DMS 273 treated with DMSO at 0.1 percent for 48 hours (cell line): ENCODE measurements at places on chromosomes 6 and 20.

DNA sequence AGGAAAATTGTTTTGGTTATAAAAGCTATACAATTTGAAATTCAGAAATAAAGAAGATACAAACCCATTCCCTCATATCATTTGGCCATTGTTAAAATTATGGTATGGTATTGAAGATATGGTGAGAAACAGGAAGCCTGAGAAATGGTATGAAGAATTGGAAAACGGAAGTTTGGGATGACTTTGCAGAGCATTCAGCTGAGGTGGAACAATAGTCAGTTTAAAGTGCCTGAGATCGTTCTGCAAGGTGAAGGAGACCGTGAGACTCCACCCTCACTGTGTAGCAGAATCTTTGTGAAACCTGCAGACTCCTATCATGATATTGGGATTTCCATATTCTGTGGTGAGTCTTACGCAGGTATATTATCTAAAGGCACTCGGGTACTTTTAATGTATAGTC is 97.3 kb downstream of the ADGRB3 start:
- DNase-seq = no peak

DNA sequence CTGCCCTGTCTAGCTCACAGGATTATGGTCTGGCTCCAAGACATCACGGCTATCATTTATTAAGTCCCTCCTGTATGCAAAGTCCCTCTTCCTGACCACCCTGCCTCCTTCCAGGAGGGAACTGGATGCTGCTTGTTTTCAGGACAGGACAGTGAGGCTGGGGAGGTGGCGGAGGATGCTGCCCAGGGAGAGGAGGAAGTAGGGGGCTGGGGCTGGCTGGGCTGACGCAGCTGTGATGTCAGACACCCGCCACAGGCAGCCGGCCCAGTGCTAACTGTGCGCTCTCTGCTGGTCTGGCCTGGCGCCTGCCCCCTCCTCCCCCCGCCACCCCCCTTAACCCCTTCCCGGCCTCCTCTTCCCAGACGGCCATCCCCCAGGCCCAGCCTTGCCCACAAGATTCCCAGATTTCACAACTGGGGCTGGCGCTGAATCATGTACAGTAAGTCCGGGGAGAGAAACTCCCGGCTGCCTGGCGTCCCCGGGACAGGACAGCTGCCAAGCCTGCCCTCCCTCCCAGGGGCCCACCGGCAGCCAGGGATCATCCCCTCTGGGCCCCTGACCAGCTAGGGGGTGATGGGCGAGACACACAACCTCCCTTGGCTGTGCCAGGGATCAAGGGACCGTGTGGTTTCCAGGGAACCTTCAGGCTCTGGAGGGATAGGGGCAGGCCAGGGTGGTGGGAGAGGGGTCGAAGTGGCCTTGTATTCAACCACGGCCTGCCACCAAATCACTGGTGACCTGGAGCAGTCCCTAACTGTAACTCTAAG is 118.1 kb downstream of the CEBPB start:
- no peak for DNase-seq

- no peak for DNase-seq
Observed at GRCh38 chr20:38208088-38208487, 43.0 kb upstream of the TGM2 start.

GRCh38 chr6:138944412-138944811 is 43.6 kb downstream of the REPS1 start:
- DNase-seq = no peak

- DNase-seq = peak; percentile 64
Observed at GRCh38 chr6:39228992-39229767, at the start of gene KCNK5. Gene KCNK5, minus strand, starts transcription at chr6:39229475. Its CDS starts 364 bp downstream, at chr6:39229111.
